ENCODE measurements at places on chromosomes 4 and X.

DNA sequence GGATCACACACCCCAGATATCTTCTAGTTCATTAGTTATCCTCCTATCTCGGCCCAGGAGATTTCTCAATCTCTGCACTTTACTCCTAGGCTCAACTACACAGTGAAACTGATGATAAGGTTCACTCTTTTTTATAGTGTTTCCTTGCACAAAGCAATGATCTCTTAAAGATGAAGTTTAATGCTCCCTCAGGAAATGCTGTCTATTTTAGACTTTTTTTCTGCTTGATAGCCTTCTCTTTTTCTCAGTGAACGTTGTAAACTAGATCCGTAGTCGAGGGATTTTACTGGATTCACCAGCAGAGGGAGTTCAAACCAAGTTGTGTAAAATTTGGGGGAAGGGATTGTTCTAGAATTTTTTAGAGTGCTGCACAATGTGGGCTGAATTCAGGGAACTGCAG, 269.6 kb downstream of the GBA3 start:
- DNase-seq: no peak

DNA sequence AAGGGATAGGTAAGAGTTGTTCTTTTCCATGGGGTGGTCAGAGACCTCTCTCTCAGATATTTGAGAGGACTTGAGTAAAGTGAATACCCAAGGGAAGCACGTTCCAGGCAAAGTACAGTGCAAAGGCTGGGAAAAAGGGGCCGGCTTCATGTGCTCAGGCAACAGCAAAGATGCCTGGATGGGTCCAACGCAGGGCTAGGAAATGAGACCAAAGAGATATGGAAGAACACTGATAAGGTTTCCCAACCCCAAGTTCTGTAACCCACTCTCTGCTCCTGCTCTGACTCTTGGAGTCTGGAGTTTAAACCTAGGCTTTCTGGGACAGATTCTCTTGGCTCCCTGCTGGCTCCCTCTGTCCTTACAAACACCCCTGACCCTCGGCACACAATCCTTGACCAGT, 36.2 kb upstream of the PROM1 start:
- DNase-seq: no peak

GRCh38 chr4:176611951-176612350, 180.8 kb downstream of the VEGFC start:
- no peak for DNase-seq

DNA sequence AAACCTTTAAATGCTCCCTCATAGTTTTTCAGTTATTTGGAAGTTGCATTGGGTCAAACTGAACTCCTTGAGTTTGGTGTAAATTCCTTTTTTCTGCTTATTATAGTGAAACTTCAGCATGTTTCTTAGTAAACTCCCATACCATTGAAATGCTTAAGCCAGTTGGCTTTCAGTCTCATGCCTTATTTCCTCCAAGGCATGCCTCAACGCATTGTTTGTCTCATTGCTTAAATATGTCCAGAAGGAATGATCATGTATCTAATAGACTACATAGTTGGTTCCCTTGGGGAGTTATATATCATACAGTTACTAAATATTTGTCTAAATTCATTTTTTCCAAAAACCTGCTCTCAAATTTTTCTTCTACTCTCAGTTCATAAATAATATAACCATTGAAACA, 114.0 kb downstream of the STOX2 start:
- DNase-seq: no peak

DNA sequence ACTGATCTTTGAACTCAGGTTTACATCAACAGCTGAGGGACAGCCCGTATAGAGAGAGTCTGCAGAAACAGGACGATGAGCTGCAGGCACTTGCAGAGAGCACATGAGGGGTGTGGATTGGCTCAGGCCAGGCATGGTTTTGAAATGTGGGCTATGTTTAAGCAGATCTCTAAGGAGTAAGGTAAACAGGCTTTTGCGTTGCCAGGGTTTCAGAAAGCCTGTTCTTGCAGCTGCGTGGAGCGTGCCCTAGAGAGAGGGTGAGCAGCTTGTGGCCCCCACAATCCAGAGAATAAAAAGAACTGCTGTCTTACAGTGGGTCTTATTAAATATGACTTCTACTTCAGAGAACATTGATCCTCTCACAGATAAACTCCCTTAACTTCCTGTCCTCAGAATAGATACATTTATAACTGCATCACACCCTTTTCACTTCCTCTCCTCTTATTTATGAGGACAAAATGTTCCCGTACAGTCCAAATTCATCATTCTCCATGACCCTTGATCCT, 64.1 kb downstream of the TMA16 start:
- no peak for DNase-seq

- DNase-seq: no peak
These were observed 11.7 kb upstream of the IL21 start for GRCh38 chr4:122632396-122633143.

- DNase-seq: no peak
These were observed 9.6 kb upstream of the MEPE start for GRCh38 chr4:87823200-87823599.

DNA sequence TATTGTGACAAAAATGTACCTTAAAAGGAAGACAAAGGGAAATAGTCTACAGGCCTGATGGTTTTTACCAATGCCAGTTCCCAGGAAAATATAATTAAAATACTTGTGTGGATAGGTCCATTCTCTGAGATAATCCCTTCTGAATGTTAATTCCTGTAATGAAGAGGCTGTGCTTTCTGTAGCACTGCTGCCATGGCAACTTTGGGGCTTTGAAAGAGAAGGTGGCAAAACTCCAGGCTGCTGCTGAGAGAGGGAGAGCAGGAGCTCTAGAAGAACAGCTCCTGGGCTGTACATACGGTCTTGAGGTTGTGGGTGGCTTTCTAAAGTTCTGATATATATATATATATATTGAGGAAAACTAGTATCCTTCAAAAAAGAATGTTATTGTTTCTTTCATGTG, 125.4 kb downstream of the PDLIM5 start:
- peak; percentile 69 for DNase-seq

DNA sequence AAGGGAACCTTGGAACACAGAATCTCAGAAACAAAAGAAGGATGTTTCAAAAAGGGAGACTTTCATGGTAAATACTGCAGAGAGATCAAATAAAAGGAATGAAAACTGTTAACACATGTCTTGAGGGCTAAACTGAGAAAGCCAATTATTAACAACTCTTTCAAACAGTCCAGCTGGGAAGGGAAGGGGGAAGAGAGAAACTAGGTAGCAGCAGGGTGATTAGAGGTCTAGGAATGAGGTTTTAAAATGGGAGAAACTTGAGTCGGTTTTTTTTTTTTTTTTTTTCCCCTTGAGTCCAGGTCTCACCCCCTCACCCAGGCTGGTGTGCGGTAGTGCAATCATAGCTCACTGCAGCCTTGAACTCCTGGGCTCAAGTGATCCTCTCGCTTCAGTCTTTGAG, 4.3 kb downstream of the BCLAF3 start:
- no peak for DNase-seq

DNA sequence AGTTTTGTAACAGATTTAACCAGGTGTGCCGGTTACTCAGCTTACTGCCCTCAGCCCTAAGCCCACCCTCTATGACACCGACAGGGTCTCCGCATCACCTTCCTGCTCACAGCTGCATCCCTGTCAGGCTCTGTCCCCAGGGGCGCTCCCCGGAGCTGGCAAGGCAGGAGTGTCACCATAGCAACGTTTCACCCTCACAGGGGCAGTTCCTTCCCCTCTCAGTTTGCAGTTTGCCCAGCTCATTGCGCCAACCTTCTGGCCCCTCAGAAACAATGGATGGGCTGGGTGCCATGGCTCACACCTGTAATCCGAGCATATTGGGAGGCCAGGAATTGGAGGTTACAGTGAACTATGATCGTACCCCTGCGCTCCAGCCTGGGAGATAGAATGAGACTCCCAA, 42.6 kb downstream of the RGS12 start:
- DNase-seq: no peak

- DNase-seq: no peak
These were observed 116.2 kb upstream of the GPC3 start for GRCh38 chrX:134101636-134102035.

- DNase-seq: no peak
These were observed 37.4 kb downstream of the HELQ start for GRCh38 chr4:83418211-83418610.

- no peak for DNase-seq
These were observed 5.4 kb downstream of the PNMA6E start for GRCh38 chrX:153395613-153396319.

DNA sequence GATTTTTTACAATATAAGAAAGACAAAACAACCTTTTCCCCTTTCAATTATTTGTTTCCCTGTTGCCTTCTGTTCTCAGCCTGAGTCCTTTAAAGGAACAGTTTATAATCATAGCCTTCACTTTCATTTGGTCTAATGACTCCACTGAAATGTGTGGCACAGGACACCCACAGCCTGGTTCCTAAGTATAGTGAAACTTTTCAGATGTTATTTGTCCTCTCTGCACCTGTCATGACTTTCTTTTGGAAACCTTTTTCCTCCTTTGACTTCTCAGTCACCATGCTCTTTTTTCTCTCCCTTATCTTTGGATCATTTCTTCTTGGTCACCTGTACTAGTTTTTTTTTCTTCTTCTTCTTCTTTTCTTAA, 237.8 kb upstream of the ANXA3 start:
- no peak for DNase-seq

DNA sequence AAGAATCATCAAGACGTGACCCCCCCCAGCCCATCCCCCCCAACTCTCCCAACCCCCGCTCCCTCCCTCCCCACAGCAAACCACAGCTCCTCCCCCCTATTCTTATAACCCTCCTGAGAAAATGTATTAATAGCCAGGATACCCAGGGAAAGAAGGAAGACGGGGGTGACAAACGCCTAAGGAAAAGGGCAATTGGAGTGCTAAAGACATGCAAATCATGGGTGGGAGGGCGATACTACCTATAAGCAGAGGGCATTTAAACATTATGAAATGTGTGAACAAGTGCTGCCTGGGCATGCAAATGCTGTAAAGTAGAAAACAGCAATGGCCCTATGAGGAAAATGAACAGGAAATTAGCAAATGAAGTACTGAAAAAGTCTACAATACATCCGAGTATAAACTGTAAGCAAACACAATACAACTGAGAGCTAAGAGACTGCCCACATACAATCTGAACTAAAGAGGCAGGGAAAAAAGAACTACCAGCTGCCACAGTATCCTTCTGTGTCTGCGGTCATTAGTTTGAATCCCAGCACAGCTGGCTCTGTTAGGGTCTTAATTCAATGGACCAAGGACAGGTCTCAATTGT, 2.4 kb downstream of the CXXC4 start:
- no peak for DNase-seq

DNA sequence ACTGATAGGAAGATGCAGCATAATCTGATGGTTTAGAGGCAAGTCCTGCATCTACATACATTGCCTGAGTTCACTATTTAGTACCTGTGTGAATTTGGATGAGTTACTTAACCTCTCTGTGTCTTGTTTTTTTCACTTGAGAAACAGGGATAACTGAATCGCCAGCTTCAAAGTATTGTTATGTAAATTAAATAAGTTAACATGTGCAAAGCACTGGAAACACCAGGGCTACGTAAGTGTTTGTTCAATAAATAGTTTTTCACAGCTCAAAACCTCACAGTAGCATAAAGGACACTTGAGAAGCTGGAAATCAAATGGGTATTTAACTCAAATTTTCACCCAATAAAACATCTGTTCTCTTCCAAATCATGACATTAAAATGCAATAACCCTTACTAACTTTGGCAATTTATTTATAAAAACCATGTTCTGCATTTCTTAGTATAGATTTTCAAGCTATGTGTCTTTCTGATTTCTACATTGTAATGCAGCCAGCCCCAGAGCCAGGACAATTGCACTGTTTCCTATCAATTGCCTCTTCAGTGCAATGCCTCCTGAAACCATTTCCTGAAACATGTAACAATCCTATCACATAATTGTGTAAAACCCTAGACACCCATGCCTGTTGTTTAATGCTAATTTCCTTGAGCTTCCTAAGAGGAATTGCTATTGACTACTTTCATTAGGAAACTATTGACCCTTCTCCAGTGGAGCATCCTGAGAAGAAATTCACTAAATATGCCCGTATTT, 177.1 kb downstream of the UNC5C start:
- no peak for DNase-seq

- no peak for DNase-seq
These were observed 22.9 kb downstream of the RASL11B start for GRCh38 chr4:52884994-52885393.

- no peak for DNase-seq
These were observed 85.3 kb upstream of the TLL1 start for GRCh38 chr4:165787516-165788274.

GRCh38 chrX:44914532-44915198, 41.7 kb downstream of the KDM6A start:
- DNase-seq: no peak

GRCh38 chrX:2608638-2609430, 82.3 kb upstream of the CD99 start:
- DNase-seq: peak; percentile 86

DNA sequence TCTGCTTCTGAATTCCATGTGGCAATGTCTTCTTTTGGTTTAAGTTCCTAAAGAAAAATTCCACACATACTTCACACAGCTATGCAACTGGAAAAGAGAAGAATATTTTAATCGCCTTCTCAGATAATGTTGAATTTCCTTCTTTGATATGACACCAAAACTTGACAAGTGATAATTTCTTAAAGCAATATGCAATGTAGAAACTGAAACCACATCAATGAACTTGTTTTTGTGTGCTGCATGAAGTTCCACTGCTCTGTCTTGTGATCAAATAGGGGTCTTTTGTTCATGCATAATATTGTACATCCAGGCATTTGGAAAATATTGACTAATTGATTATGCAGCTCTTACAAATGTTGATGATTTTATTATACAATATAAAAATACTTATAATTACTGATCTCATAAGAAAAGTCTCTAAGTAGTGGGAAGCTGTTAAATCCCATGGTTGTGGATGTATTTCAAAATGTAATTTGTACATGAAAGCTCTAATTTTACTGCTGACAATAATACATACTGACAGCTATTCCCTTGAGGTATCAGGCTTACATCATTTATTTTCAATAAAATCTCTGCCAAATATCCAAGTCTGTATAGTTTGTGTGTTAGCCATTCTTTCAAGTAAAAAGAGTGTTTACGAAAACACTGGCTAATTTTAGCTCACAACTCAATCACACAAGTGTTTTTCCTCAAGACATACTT, 56.5 kb downstream of the AGA start:
- no peak for DNase-seq

Measured in heart right ventricle (tissue), 16 donors.